ENCODE measurements at places on chromosomes 2 and 18.

DNA sequence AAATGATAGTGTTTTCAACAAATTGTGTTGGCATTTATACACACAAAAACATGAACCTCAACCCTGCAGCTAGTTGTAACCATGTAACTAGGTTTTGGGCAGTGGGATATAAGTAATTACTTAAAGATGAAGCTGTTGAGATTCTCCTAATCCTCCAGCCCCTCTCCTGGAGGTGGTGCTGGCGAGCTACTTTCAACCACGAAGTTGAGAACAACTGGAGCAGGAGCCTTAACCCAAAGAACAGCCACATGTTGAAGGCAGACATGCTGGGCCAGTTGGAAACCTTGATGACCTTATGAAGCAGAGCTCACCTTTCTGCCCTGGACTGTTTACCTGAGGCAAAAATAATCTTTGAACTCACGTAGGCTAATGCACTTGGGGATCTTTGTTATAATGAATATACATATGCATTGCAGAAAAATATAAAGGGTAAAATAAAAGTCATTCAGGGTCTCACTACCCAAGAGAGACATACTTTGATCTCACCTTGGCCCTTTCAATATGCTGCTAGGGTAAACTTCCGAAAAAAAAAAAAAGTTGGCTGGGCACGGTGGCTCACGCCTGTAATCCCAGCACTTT lies 89.6 kb upstream of the NPAS2 start:
- DNase-seq: peak; percentile 75

DNA sequence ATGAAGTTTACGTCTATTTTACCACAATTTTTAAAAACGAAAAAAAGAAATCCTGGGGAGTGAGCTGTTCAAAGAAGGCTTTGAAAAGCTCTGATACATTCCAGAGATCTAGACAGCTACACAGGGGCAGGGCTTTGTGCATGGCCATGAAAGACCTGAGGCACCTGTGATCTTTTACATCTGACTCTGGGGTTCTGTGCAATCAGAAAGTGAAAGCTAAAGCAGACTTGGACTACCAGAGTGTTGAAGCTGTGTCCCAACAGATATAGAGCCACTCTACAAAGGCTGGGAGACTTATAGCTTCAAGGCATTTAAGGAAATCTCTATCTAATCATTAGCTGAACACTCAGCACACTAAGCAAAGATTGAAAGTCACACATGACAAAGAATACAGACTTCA lies 34.1 kb downstream of the PARD6G start:
- DNase-seq: no peak

GRCh38 chr18:50356036-50356945 lies 18.6 kb upstream of the SKA1 start:
- no peak for DNase-seq

- no peak for DNase-seq
Observed at GRCh38 chr2:24785671-24786321, 7.4 kb downstream of the PTRHD1 start.

DNA sequence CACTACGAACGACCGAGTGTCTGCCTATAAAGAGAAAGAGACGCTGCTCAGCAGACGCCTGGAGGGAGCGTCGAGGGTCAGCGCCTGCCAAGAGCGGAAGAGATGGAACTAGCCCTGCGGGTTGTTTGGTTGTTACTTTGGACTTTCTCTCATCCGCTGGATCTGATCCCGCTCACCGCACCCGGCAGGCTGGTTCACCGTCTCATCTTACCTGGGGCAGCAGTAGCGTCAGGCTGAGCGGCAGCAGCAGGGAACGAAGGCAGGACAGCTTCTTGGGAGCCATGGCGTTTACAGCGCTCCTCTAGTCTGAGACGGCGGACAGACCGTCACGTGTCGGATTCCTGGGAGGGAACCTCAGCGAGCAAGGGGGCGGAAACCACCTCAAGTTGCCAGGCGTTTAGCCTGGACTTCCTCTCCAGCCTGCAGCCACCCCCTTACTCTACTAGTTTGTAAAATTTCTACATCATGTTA lies 1.9 kb downstream of the GLB1L start:
- no peak for DNase-seq

GRCh38 chr2:88735853-88736252 lies 44.4 kb downstream of the RPIA start:
- no peak for DNase-seq

DNA sequence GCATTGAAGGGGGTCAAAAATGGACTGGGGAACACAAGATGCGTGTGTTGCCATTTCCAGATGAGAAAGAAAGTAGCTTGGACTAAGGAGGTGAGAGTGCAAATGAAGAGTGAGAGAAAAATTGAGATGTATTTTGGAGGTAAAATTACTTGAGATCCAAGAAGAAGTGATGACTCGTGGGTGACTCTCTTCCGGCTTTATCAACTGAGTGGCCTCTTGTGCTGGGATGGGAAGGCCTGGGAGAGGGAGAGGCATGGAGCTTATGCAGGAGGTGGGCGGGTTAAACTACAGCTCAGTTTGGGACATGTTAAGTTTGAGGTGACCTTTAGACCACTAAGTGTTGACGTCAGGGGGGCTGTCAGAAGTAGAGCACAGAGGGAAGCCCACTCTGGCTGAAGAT lies 34.9 kb downstream of the SULT1C2 start:
- peak; percentile 53 for DNase-seq

DNA sequence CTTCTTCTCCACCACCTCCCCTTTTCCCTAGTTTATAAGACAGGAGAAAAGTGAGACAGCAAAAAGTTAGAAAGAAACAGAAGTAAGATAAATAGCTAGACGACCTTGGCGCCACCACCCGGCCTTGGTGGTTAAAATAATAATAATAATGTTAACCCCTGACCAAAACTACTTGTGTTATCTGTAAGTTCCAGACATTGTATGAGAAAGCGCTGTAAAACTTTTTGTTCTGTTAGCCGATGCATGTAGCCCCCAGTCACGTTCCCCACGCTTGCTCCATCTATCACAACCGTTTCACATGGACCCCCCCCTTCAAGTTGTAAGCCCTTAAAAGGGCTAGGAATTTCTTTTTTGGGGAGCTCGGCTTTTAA lies 1.5 kb upstream of the BUB1 start:
- DNase-seq: no peak

GRCh38 chr2:219142329-219142728 lies 18.3 kb downstream of the NHEJ1 start:
- peak; percentile 50 for DNase-seq

Data from fibroblast of skin of right quadriceps (primary cell).